Activated naive CD8-positive, alpha-beta T cell treated with anti-CD3 and anti-CD28 coated beads, Interleukin-2, amount 50 U/mL, for 24 hours (primary cell): ENCODE measurements at places on chromosomes 7 and 10.
A peak's percentile ranks its signal among the peaks of the same experiment; 100 is the strongest.

- H3K36me3 ChIP-seq: no peaks in the 10 kb centered on the region
- no peaks in the 10 kb centered on the region for H3K4me1 ChIP-seq
- H3K4me3 ChIP-seq: no peak overlapping the region
- no peak for DNase-seq
- peaks cover 10% of the 10 kb centered on the region for H3K27me3 ChIP-seq
- no peak overlapping the region for H3K27ac ChIP-seq
Measured at GRCh38 chr7:131753620-131754222, 197.3 kb upstream of the PODXL start.

DNA sequence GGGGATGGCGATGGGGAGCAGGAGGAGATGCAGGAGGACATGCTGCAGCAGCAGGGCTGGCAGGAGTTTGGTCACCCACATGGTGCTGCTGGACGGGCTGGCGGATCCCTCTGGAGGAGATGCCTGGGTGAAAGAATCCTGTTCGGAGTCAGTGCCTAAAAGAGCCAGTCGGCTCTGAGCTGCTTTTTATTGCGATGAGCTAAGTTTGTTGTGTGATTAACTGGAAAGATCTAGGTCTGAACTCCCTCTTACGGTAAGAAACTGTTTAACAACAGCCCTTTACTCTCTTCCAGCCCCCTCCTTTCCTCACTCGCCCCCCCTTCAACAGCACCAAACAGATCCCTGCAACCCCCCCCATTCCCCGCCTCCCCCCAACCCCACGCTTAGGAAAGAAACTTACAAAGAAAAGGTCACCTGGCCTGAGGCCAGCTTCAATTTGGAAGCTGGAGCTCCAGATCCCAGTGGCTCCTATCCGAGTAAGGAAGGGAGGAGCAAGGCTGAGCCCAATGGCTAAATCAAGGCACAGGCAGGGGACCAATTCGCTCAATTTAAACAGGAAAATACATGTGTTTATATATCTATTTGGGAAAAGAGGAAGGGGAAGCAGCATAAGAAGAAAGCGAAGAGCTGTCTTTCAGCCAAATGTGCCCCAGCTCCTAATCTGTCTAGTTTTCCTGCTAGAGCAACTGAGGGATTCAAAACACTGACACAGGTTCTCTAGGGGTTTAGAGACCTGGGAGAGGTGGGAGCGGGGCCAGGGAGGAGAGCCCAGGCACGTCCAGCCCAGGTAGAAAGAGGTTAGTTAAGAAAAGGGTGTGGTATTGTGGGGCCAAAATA, at the start of gene HGF:
TSS of gene HGF (minus strand) at position 157 of the 837 bp plus-strand sequence. CDS start at position 81, 76 bp downstream.
- H3K27ac ChIP-seq: no peak within 1 kb of the TSS
- DNase-seq: no peak
- no peaks in the 10 kb centered on the region for H3K4me1 ChIP-seq
- peak within 1 kb of the TSS; percentile 48 for H3K4me3 ChIP-seq
- peaks cover 2% of the 10 kb centered on the region for H3K27me3 ChIP-seq
- H3K36me3 ChIP-seq: no peaks in the 10 kb centered on the region

DNA sequence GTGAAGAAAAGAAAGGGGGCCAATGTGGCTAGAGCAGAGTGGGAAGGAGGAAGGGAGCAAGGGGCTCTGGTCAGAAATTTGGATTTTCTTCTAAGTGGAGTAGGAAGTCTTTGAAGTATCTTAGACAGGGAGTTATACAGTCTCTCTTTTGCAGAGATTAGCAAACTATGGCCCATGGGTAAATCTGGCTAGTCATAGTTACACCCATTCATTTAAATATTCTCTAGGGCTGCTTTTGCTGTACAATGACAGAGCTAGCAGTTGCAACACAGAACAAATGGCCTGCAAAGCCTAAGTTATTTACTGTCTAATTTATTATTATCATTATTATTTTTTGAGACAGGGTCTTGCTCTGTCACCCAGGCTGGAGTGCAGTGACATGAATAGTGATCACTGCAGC, 10.5 kb upstream of the LAMB4 start:
- H3K4me3 ChIP-seq: no peak overlapping the region
- H3K4me1 ChIP-seq: peaks cover 23% of the 10 kb centered on the region
- DNase-seq: no peak
- H3K27ac ChIP-seq: no peak overlapping the region
- H3K36me3 ChIP-seq: peaks cover 7% of the 10 kb centered on the region

- H3K4me1 ChIP-seq: no peaks in the 10 kb centered on the region
- no peaks in the 10 kb centered on the region for H3K36me3 ChIP-seq
- peak; percentile 25 for DNase-seq
- H3K27ac ChIP-seq: no peak overlapping the region
Measured at GRCh38 chr10:71547876-71548846, 151.4 kb downstream of the CDH23 start.

GRCh38 chr7:32218154-32218467, 147.9 kb upstream of the PDE1C start:
- no peak overlapping the region for H3K27ac ChIP-seq
- H3K36me3 ChIP-seq: no peaks in the 10 kb centered on the region
- H3K27me3 ChIP-seq: no peaks in the 10 kb centered on the region
- no peak overlapping the region for H3K4me3 ChIP-seq

DNA sequence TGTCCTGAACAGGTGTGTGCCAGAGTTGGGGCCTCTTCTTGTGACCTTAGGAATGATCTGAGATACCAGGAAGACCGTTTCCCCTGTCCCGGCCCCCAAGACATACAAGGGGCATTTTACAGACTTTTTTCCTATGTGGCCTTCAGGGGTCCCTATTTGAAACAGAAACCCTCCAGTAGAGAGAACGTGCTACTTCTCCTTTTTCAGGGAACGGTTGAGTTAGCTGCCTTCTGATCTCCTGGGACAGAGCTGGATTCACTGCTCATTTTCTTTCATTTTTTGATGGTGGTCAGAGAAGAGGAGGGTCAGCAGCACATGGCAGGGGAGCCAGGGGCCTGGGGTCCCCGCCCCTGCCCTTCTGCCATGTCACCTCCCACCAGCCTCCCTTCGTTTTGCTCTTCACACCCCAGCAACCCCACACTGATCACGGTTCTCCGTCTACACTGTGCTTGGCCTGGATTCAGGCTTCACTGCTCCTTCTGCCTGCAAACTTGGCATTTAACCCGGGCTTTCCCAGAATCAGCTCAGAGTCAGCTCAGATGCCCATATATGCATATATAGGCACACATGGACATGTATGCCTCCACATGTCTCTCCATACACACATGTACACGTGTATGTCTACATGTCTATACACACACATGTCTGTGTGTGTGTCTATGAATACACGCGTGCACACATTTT, 138.1 kb upstream of the BTBD16 start:
- H3K27me3 ChIP-seq: peaks cover 5% of the 10 kb centered on the region
- H3K4me3 ChIP-seq: no peak overlapping the region
- H3K27ac ChIP-seq: no peak overlapping the region
- no peaks in the 10 kb centered on the region for H3K4me1 ChIP-seq
- no peak for DNase-seq

DNA sequence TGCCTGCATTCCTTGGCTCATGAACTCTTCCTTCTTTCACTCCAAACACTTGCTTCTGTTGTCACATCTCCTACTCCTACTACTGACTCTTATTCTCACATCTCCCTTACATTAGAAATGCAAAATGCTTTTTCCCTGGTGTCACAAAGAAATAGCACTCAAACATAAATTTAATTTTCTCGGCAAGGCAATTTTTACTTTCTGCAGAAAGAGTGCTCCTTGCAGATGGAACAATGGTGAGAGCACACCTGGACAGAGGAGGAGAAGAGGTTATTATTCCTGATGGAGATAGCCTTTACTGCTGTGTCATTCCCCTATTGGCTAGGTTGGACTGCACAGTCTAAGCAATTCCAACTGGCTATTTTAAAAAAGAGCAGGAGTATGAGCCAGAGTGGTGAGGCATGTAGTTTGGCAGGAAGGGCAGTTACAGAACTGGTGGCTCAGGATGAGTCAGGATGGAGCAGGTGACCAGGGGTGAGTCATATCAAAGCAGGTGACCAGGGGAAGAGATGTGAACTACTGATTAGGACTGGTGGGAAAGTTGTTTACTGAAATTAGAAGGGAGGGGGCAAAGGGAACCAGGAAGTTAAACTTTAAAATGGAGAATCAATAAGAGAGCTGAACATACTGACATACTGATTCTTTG, 52.9 kb downstream of the CYP2C9 start:
- H3K4me3 ChIP-seq: no peak overlapping the region
- H3K36me3 ChIP-seq: no peaks in the 10 kb centered on the region
- H3K4me1 ChIP-seq: no peaks in the 10 kb centered on the region
- H3K27ac ChIP-seq: no peak overlapping the region
- H3K27me3 ChIP-seq: no peaks in the 10 kb centered on the region

DNA sequence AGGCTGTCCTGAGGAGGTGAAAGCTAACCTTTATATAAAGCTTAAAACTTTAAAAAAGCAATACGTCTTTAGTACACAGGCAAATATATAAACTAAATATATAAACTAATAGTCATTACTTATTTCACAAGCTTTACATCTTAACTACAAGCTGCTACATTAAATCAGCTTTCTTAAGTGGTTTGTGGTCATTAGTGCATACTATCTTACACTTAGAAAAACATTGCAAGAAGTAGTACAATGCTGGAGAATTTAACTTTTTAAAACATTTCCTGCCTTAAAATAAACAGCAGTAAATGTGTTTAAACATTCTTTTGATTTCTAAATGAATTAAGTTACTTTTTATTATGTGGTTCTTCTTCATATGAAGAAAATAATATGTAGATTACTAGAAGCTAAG, 36.3 kb downstream of the MET start:
- no peak overlapping the region for H3K27ac ChIP-seq
- H3K27me3 ChIP-seq: peaks cover 8% of the 10 kb centered on the region
- no peak for DNase-seq

DNA sequence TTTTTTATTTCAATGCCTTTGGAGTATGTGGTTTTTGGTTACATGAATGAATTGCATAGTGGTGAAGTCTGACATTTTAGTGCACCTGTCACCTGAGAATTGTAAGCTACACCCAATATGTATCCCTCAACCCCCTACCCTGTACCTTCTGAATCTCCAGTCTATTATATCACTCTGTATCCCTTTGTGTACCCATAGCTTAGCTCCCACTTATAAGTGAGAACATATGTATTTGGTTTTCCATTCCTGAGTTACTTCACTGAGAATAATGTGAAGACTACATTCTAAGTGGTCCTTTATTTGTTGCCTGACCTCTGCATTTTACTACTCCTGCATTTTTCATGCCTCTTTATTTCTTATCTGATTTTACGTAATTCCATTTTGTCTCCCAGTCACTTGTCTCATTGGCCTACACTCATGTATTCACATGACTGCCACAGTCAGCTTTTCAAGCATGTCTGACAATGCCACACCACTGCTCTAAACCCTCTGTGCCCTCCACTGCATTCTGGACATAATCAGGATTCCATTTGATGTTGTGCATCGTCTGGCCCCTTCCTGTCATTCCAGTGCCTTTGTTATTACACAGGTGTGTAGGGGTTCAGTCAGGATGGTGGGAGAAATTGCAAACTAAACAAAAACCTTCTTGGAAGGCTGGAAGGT, 1325.5 kb downstream of the XPNPEP1 start:
- H3K4me3 ChIP-seq: no peak overlapping the region
- no peaks in the 10 kb centered on the region for H3K4me1 ChIP-seq
- no peaks in the 10 kb centered on the region for H3K36me3 ChIP-seq

- H3K4me3 ChIP-seq: peak overlapping the region; percentile 94
- H3K4me1 ChIP-seq: peaks cover 73% of the 10 kb centered on the region
- H3K36me3 ChIP-seq: peaks cover 50% of the 10 kb centered on the region
- DNase-seq: no peak
Measured at GRCh38 chr10:17229717-17229966, 1.6 kb downstream of the VIM start.

DNA sequence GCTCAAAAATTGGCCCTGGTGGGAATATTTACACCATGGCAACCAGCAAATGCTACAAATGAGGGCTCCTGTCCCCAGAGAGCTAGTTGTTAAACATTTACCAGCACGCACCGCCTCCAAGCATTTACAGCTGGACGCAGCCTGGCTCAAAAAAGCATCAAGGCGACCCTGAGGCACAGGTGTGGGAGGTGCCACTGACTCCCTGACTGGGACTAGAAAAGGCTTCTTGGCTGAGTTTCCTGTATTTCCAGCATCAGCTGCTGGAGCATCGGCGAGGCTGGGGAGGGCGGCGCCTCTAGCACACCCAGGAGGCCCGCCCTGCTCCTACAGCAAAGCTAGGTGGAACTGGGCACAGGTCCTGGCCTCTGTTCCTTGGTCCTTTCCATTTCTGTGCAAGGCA, 43.5 kb upstream of the ZRANB1 start:
- DNase-seq: no peak
- no peaks in the 10 kb centered on the region for H3K36me3 ChIP-seq
- peaks cover 4% of the 10 kb centered on the region for H3K27me3 ChIP-seq
- H3K27ac ChIP-seq: no peak overlapping the region
- no peaks in the 10 kb centered on the region for H3K4me1 ChIP-seq

- H3K36me3 ChIP-seq: no peaks in the 10 kb centered on the region
- no peak overlapping the region for H3K27ac ChIP-seq
Measured at GRCh38 chr7:93194386-93194785, 31.9 kb downstream of the HEPACAM2 start.

DNA sequence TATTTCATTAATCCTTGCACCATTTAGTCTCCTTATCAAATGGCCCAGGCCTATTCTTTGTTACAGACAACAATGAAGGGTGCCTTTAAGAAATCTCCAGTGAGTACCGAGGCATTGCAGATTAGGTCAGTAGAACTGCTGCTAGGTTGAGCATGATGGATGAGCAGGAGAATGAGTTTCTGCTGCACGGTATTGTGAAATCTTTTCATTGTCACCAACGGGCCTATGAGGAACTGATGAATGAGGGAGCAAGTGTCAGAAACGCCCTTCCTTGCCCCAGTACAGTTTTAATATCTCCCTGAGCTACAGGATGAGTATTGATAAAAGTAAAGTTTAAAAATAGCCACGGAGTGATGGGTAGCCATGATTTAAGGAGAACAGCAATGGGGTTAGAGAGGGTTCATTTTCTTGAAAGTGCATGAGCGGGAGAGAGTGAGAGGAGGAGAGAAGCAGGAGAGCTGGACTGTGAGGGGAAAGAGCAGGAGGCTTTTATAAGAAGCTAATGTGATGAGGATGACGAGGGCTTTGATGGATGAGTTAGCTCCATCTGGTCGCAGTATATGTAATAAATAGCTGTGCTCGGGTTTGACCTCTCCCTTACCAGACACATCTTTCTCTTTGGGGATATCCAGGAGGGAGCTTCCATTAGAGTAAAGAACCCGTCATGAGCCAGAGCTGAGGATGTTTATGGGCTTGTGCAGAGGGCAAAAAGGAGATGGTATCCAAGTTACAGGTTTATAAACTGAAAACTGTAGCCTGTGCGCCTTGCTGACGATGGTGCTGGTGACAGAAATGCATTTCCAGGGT, 526.1 kb downstream of the LRMDA start:
- DNase-seq: no peak
- H3K27me3 ChIP-seq: peaks cover 2% of the 10 kb centered on the region
- no peaks in the 10 kb centered on the region for H3K36me3 ChIP-seq
- no peak overlapping the region for H3K27ac ChIP-seq

GRCh38 chr7:145031162-145031561, 195.3 kb upstream of the TPK1 start:
- no peak overlapping the region for H3K4me3 ChIP-seq
- DNase-seq: no peak
- no peaks in the 10 kb centered on the region for H3K4me1 ChIP-seq
- H3K36me3 ChIP-seq: no peaks in the 10 kb centered on the region

- no peak overlapping the region for H3K27ac ChIP-seq
- H3K4me3 ChIP-seq: peak overlapping the region; percentile 15
- no peak for DNase-seq
- H3K4me1 ChIP-seq: peaks cover 24% of the 10 kb centered on the region
Measured at GRCh38 chr10:100970914-100971811, 1.9 kb downstream of the SEMA4G start.
